Urothelium cell line (cell line): ENCODE measurements at places on chromosomes 5 and 9.

- DNase-seq = no peak
Observed at GRCh38 chr5:177510567-177511053, 984 bp upstream of the DOK3 start.

GRCh38 chr9:110520120-110520701 lies 59.3 kb downstream of the SVEP1 start:
- no peak for DNase-seq

- no peak for DNase-seq
Observed at GRCh38 chr5:149370878-149371277, 8.2 kb downstream of the IL17B start.

- no peak for DNase-seq
Observed at GRCh38 chr9:114437401-114437893, 49.7 kb upstream of the AKNA start.

DNA sequence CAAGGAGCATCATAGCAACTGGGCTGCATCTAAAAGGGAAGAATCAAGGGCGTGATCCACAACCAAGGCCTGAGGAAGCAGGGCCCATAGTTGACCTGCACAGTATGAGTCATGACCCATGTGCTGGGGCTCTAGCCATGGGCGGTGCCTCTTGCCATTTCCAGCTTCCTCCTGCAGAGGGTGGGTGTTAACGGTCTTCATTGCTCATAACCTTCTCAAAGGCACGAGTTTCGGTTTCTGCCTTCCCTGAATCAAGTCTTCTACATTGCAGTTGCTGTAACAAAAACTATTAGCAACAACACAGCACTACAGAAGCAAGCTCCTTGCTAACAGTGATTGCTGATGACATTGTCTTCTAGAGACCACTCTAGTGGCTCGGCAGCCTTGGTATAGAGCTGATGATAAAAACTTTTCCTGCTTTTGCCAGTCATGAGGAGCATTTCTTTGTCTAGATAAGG lies 66.9 kb downstream of the CTSL start:
- DNase-seq = peak; percentile 75

DNA sequence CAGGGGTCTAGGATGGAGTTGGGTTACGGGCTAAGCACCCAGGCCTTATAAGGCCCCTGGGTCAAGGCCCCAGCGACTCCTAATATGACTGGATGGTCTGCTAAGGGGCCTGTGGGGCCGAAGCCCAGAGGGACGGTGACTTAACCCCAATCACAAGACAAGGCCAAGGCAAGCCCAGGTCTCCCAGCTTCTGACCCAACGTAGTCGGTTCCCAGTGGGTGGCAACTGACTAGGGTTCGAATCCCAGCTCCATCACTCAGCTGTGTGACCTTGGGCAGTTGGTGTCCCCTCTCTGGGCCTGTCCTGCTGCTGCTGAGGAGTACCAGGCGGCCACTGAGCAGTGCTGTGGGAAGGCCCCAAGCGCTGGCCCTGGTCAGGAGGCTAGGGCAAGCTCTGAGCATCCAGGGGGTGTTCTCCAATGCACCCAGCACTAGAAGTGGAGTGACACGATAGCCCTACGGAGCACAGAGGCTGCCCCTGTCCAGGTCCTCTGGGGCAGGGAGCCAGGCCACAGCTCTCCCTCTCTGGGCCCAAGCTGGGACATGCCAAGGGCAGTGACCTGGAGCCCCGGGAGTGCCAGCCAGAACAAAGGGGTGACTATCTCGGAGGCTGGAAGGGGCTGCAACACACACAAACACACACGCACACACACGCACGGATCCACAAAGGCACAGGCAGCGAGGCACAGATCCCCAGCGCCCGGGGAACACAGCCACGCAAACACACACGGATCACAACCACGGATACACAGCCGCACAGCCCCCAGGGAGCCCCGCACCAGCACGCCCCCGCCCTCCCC lies 512 bp downstream of the AK1 start:
- DNase-seq = no peak

DNA sequence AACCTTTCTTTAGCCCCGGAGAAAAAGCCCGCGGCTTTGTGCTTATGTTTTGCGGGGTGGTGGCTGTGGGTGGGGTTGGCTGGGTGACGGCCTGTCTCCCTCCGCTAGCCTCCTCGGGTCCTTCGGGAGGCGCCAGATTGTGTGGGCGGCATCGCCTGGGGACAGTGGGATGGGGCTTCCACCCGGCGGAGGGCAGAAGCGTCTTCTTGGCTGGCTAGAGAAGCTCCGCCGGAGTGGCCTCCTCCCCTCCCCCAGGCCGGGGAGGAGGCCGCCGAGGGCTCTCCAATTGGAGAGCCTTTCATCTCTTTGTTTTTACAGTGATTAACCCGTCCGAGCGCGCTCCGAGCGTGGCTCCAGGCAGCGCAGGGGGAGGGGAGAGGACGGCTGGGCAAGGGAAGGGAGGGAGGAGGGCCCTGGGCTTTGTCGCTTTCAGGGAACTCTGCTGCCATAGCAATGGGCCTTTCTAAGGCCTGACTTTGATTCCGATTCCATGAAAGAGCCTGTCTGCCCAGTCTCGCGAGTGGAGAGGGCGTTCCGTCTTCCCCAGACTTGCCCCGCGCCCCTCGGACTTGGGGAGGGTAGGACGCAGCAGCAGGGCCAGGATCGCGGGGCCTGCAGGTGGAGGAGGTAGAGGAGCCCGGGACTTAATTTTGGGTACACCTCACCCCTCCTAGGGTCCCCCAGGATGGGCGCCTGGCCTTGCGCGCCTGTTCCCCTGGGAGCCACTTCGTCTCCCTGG lies 36.7 kb upstream of the TIFAB start:
- peak; percentile 81 for DNase-seq

GRCh38 chr5:159343295-159344094 lies 13.2 kb upstream of the IL12B start:
- DNase-seq = no peak

DNA sequence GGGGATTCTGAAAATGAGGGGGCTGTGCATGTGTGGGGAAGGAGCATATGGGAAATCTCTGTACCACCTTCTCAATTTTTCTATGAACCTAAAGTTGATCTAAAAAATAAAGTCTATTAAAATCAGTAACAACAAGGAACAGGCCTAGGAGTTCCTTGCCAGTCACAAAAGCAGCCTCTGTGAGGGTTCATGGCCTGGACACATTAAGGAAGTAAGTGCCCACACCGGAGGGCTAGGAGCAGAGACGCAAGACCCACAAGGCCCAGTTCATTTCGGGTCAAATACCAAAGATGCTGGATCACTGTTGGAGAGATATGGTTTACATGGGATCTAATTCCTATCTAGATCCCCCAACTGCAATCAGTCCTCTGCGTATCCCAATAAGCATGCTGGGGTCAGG lies 88.4 kb downstream of the SEMA4D start:
- no peak for DNase-seq

- DNase-seq = no peak
Observed at GRCh38 chr5:96248131-96248530, 184.9 kb downstream of the PCSK1 start.

DNA sequence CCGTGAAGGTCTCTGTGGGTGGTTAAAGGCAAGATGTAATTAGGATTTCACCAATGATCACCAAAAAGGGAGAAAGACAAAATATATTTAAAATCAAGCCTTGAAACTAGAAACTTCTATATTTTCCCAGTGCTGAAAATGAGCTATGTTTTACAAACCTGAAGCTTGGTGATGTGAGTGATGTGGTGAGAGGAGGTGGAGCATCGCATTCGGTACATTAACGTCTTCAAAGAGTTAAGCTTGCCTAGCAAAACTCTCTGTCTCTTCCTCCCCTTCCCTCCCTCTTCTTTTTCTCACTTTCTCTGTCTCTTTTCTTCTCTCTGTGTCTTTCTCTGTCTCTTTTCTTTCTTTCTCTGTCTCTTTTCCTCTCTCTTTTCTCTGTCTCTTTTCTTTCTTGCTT lies 347.3 kb upstream of the IRX2 start:
- no peak for DNase-seq

GRCh38 chr9:126380447-126380846 lies 53.8 kb downstream of the MVB12B start:
- no peak for DNase-seq

DNA sequence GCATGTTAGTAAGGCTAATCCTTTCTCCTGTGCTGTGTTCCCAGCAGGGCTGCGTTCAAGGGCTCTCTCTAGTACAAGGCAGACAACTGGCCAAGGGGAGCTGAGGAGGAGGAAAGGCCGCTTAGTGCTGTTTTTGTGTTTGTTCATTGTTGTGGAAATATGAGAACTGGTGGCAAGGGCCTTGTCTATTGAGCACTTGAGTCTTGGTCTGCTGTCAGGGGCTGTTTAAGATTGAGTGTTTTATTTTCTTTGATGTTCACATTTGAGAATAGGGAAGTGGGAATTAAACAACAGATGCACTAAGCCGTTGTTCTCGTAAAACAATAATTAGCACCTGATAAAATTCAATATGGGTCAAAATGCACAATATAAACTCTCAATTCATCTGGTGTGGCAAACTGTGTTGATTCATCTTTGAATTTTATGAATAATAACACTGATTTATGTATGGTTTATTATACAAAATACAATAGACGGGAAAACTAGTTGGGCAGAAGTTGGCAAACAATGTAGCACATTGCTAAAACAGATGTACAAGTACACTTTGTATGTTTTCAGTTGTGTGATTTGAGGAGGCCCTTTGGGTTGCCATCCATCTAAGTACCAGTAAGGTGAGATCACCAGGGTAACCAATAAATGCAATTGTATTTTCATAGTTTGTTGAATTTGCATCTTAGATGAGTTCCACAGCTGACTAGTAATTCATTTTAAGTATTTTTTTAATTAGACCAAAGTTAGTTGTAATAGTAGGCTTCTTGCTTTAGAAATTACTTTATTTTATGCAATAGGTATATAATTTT lies 97.6 kb upstream of the GRHPR start:
- no peak for DNase-seq

DNA sequence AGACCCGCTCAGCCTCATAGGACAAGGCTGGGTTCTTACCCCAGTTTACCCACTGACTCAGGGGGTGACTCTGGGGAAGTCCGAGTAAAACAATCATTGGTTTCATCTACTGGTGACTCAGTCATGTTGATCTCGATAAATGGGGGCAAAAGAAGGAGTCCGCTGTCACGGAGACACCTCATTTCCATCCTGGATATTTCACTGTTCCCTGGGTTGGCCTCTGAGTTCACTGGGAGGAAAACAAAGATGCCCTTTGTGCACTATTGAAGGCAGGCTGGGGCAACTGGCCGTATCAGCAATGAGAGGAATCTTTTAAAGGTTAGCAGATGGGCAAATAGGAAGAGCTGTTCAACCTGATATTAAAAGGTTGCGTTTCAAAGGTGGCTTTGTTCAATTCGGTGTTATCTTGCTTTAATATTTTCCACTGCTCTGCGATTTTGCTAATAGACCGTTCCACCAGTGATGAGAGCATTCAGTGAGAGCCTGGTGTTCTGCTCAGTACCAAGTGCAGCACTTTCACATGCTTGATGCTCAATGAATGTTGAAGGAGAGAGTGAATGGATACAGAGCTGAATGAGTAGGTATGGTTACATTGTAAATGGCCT lies 110.2 kb upstream of the EGFLAM start:
- peak; percentile 28 for DNase-seq

GRCh38 chr5:14953075-14953607 lies 81.6 kb upstream of the ANKH start:
- no peak for DNase-seq

DNA sequence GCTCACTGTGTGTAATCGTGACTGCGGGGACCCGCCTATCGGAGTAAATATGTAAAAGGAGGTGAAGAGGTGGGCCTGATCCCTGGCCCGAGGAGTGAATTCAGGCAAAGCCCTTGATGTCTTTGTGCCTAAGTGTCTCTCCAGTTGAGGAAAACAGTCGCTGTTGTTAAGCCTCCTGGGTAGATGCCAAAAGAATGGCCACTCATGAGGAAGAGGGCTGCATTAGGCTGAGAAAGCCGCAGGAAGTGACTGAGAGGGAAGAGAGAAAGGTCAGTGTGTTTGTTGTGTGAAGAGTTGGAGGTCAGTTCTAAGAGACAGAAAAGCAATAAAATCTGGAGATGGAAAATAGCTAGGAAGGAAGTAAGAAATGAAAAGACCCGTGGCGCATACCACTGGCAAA lies 35.8 kb upstream of the PIP5K1B start:
- DNase-seq = no peak

DNA sequence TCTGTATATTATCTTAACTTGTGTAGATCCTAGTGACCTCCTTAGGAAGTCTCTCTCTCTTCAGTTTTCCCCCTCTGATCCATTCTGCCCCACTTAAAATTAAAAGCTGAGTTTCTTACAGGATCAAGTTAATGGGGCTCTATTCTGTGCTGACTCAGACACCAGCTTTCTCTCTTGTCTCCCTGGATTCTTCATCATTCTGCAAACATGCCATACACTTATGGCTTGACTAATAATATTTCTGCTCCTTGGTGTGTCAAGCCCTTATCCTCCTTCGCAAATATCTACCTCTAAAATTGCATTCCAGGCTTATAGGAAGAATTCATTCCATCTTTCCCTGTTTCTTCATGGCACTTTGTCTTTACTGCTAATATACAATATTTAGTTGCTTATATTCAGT lies 18.1 kb downstream of the LRRC70 start:
- no peak for DNase-seq

DNA sequence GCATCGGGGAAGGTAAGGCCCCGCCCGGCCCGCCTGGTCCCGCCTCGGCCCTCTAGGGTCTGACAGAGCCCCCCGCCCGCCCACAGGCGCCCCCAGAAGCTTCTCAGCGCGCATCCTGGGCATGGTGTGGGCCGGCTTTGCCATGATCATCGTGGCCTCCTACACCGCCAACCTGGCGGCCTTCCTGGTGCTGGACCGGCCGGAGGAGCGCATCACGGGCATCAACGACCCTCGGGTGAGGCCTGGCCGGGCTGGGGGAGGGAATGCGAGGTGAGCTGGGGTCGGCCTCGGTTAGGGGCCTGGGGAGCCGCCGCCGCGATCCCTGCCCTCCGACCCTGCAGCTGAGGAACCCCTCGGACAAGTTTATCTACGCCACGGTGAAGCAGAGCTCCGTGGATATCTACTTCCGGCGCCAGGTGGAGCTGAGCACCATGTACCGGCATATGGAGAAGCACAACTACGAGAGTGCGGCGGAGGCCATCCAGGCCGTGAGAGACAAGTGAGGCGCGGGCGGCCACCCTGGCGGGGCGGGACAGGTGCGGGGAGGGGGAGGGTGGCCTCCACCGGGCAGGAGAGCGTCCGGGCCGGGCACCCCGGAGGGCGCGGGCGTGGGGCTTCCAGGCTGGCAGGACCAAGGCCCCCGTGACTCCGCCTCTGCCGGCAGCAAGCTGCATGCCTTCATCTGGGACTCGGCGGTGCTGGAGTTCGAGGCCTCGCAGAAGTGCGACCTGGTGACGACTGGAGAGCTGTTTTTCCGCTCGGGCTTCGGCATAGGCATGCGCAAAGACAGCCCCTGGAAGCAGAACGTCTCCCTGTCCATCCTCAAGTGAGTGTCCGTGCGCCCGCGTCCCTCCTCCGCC lies 7.1 kb downstream of the LRRC26 start:
- no peak for DNase-seq

GRCh38 chr9:113524468-113524867 lies 60.9 kb downstream of the RGS3 start:
- no peak for DNase-seq

GRCh38 chr5:39218482-39219402 lies 621 bp downstream of the FYB1 start:
- DNase-seq = no peak

GRCh38 chr5:118611332-118611945 lies 376.9 kb downstream of the DTWD2 start:
- DNase-seq = peak; percentile 41
